K562 (cell line): ENCODE measurements at places on chromosomes 3 and 15.

- DNase-seq, result no peak
These were observed 445 bp upstream of the TSEN2 start for GRCh38 chr3:12483872-12484197.

DNA sequence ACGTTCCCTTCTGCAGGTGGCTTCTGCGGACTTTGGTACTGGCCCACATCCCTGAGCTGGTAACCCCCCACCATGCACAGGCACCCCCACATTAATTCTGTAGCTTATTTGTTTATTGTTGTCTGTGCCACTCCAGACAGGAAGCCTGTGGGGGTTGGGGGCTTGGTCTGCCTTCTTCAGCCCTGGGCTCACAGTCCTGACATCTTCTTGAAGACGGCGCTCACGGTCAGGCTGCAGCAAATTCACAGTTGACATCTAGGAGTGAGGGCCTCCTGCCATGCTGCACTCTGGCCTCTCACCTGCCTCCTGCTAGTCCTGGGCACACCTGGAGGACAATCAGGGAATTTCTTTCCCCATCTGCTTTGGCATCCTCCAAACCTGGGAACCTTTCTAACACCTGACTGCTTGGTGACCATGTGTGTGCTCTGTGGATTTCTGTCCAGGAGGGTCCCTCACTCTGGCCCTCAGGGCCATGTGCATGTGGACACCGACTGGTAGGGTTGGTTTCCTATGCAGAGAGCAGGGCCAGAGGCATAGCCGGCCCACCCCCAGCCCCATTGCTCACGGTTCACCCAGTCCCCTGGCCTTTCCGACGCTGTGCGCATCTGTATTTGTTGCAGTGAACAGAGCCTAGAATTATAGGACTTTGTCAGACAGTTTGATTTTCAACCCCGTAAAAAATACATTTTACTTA, 68.8 kb downstream of the APBA2 start:
- no peak for DNase-seq

GRCh38 chr3:133863911-133864310, 31.8 kb downstream of the RAB6B start:
- DNase-seq, result no peak

- DNase-seq, result no peak
These were observed 21.2 kb downstream of the WHAMM start for GRCh38 chr15:82830427-82831173.

DNA sequence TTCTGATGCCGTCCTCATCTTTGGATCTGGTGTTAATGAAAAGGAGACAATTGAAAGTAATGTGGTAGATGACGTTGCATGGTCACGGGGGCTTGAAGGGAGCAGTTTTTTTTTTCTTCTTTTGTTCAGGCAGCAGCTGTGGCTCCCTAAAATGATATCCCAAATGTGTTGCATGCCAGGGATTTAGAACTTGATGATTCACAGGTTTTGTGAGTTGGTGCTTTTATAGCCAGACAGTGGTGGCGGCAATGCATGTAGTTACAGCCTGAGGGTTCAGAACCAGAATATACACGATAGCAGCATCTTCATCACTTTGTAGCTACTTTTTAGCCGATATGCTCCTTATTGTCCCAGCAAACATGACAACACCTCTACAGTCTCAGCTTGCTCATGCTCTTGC, 133.4 kb downstream of the CHST2 start:
- DNase-seq, result no peak

GRCh38 chr3:52144796-52145735, 9.2 kb downstream of the POC1A start:
- DNase-seq, result no peak

GRCh38 chr3:8500319-8500988, 1.2 kb upstream of the LMCD1 start:
- no peak for DNase-seq

GRCh38 chr3:149077628-149078027, 8.7 kb downstream of the HLTF start:
- DNase-seq, result no peak

DNA sequence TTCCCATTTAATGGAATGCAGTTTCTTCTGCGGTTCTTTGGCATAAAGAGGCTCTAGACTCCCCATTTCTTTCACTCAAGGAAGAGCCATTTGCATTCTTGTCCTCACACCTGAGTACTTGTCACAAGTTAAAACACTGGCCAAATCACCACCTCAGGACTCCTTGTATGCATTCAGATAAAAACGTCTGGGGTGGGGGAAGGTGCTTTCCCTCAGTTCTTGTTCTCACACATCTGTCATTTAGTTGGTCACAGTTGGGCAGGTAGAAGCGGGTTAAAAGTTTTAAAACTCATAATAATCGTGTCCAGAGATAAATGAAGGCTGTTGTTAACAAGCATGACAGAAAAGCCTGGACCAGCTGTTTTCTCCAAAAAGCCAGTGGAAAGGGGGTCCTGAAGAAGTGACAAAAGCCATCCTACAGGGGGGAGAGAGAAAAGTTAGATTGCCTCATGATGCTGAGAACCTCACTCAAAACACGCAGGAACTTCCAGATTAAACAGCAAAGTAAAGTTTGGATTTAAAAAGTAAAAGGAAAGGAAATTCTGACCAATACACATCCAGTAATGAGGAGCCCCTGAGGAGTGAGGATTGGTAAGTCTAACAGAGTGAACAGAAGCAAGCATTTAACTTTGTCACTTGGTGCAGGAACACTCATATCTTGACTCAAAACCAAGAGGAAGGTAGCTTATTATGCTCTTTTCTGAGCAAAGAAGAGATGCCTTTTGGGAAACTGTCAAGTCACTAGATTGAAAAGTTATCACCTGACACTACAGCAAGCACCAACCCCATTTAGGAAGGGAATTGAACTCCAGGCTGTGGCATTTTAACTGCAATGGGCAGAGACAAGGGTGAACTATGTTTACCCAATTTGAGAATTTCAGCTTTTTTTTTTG, 2.8 kb downstream of the BCL2L10 start:
- no peak for DNase-seq

- DNase-seq, result no peak
These were observed 6.4 kb upstream of the EID1 start for GRCh38 chr15:48871542-48871941.
